Ascending aorta (tissue), 2 donors: ENCODE measurements at places on chromosomes 1 and 21.

DNA sequence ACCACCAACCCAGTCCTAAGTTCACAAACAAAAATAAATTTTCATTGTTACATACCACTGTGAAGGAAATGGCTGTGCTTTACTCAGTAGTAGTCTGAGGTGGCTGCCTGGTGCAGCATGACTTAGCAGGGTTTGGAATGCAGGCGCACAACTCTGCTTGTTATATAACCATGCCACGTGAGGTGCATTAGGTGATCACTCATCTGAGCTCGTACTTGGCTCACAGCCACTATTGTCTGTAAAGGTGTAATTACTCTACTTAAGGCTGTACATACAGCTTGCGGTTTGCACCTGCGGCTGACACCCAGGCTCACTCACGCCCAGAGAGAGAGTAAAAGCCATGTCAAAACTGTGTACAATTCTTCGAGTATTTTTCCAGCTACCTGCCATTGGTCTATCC is 599.4 kb downstream of the LTN1 start:
- no peak for DNase-seq
- H3K4me3 ChIP-seq: no peak overlapping the region
- H3K4me1 ChIP-seq: no peaks in the 10 kb centered on the region

DNA sequence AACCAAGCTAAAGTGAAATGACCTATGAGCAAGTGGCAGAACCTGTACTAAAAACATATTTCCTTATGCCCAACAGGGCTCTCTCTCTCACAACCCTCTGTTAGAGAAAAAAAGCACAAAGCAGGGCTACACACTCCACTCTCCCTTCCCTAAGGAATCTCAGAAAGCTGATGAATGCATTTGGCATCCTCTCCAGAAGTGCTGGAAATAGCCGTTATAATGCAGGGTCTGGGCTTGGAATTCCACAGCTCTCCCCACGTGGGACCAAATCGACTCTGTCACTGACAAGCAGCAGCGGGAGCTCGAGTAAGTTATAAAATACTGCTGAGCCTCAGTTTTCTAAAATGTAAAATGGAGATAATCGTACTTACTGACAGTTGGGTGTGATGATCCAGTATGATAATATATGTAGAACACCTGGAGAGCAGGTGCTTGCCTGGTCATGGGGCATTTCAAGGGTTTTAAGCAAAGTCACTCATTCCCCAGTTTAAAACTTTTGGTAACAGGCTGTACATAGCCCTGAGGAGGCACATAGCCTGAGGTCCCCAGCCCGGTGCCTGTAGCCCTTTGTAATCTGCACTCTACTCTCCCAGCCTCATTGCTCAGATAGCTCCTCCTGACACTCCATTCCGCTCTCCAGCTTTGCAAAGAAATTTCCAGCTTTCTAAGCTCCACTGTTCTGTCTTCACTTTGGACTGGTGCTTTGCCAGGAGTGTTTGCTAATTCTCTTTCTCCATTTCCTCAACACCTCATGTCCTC is 175.6 kb upstream of the DAB1 start:
- H3K4me1 ChIP-seq: no peaks in the 10 kb centered on the region
- no peak for DNase-seq
- no peak overlapping the region for H3K27ac ChIP-seq

- no peak overlapping the region for H3K4me3 ChIP-seq
- H3K27me3 ChIP-seq: no peaks in the 10 kb centered on the region
These were observed 91.0 kb upstream of the MAP1LC3C start for GRCh38 chr1:242089911-242090310.

DNA sequence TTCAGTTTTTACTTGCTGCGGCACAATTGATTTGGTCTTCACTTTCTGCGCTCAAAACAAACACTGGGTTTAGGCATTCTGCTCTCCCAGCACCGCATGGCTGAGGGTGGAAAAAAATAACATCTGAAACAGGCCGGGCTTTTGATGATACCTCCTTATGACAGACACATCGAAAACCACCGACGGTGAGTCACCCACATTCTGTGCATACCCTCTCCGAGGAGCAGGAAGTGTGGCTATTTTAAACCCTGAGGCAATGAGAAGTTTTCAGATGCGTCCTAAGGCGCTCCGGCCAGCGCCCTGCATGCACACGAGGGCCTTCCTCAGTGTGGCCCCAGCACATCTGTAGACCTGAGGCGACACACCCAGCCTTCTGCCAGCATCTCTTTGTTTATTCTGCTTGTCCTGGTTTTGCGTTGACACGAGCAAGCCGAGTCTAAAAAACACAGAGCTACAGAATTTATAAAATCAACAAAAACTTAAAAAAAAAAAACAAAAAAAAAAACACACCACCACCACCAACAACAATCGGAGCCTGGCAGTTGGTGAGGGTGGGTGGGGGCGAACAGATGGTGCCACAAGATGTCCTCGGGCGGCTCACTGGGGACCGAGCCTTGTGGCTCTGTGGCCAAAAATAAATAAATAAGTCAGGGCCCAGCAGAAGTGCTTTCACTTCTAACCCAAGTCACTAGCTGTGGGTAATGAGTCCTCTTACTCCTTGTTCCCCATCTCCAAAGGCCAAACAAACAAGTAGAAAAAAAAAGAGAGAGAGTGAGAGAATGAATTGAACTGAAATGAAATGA is 162.6 kb upstream of the IRF2BP2 start:
- peak overlapping the region; percentile 32 for H3K4me3 ChIP-seq
- DNase-seq: peak; percentile 83
- H3K27ac ChIP-seq: peak overlapping the region; percentile 46
- peaks cover 12% of the 10 kb centered on the region for H3K4me1 ChIP-seq
